ENCODE measurements at places on chromosomes 11 and 22.
A peak's percentile ranks its signal among the peaks of the same experiment; 100 is the strongest.

GRCh38 chr11:119839476-119840133, 110.6 kb upstream of the NECTIN1 start:
- no peak for DNase-seq

DNA sequence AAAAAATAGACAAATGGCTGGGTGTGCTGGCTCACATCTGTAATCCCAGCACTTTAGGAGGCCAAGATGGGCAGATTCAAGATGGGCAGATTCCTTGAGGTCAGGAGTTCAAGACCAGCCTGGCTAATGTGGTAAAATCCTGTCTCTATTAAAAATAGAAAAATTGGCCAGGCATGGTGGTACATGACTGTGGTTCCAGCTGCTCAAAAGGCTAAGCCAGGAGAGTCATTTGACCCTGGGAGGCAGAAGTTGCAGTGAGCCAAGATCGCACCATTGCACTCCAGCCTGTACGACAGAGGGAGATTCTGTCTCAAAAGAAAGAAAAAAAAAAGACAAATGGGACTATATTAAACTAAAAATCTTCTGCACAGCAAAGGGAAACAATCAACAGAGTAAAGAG, 55.4 kb downstream of the USP35 start:
- no peak for DNase-seq

DNA sequence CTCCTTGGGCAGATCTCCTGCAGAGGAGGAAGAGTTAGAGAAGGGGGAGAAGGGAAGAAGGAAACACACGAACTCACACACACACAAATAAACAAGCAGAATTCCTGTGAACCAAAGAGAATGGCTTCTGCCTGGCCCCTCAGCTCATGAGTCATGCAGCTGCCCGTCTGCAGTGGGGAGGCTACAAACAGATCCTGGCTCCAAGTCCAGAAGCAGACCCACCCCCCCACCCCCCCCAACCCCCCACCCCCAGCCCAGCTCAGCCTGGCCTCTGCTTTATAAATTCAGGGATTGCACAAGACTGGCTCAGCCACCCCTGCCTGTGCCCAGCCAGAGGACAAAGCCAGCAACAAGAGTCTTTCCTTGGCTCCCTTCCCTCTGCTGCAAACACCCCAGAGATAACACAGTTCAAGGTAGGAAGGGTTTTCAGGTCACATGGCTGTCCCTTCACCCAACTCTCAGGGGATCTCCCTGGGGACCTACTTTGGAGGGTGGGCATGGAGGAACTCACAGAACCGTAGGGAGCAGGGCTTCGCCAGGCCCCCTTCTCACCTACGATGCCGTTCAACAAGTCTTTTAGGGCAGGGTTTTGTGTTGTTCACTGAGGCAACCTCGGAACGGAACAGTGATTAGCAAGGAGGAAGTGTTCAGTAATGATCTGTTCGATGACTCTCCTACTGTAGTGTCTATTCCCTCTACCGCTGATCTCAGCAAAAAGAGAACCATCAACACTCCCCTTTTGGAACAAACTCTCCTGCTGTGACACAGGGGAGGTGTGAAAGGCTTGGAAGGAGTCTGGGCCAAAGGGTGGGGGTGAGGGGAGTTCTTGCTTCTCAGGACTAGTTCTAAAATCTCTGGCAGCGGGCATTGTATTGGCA, 35.5 kb downstream of the RPL27A start:
- DNase-seq, result peak; percentile 4

- no peak for DNase-seq
Observed at GRCh38 chr22:48851933-48852549, 975.6 kb downstream of the BRD1 start.

- DNase-seq, result no peak
Observed at GRCh38 chr11:18324381-18324780, 2.0 kb downstream of the GTF2H1 start.

- no peak for DNase-seq
Observed at GRCh38 chr11:66958232-66958955, at the start of gene PC. PC (minus strand) TSS chr11:66958383; CDS start chr11:66872159, 86,224 bp downstream.

- peak; percentile 72 for DNase-seq
Observed at GRCh38 chr11:61293867-61294716, 1.0 kb downstream of the VWCE start.

- no peak for DNase-seq
Observed at GRCh38 chr11:34558673-34559072, 45.1 kb upstream of the ELF5 start.

DNA sequence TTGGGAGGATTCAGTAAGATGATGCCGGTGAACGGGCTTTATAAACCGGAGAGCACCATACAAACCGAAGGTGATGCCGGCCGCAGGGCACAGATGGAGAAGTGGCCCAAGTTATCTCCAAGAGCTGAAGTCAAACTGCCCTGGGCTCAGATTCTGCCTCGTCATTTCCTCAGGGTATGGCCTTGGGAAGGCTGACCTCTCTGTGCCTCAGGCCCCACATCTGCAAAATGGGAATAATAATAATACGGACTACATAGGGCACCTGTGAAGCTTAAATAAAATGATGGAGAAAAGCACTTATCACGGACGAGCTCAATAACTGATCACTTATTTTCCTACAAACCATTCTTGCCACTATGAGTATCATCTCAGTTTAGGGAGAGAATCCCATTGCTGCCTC, 29.9 kb downstream of the DSCAML1 start:
- no peak for DNase-seq

- no peak for DNase-seq
Observed at GRCh38 chr11:241634-242033, 4.9 kb downstream of the PSMD13 start.

DNA sequence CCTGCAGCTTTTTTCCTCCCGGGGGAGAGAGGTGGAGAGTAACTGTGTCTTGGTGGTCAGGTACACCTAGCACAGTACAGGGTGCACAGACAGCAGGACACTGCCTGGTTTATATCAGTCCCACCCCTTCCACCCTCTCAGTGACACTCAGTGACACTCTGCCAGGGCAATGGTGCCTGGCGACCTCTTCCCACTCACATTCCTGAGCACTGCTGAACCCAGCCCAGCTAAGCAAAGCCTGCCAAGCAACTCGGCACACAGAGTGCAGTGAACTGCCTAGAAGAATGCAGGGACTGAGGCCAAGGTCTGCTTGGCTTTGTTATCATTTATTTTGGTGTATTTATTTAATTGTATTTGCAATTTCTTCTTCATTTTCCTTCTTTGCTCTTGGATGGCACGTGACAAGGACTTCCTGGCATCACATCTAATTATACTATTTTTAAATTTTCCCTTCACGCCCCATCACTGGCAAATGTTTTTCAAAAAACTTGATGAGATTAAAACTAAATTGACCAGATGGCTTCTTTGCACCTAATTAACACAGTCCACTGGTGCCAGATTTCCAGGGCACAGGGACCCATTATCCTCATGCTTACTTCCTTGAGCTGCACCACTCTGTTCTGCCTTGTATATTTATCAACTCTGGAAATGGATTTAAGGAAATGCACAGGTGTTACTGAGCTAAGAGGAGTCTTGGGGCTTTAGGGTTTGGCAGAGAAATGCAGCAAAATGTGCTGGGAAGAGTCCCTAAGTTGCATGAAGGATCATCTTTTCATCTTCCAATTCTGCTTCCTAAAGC, 205.6 kb downstream of the ADAMTS15 start:
- DNase-seq, result no peak

DNA sequence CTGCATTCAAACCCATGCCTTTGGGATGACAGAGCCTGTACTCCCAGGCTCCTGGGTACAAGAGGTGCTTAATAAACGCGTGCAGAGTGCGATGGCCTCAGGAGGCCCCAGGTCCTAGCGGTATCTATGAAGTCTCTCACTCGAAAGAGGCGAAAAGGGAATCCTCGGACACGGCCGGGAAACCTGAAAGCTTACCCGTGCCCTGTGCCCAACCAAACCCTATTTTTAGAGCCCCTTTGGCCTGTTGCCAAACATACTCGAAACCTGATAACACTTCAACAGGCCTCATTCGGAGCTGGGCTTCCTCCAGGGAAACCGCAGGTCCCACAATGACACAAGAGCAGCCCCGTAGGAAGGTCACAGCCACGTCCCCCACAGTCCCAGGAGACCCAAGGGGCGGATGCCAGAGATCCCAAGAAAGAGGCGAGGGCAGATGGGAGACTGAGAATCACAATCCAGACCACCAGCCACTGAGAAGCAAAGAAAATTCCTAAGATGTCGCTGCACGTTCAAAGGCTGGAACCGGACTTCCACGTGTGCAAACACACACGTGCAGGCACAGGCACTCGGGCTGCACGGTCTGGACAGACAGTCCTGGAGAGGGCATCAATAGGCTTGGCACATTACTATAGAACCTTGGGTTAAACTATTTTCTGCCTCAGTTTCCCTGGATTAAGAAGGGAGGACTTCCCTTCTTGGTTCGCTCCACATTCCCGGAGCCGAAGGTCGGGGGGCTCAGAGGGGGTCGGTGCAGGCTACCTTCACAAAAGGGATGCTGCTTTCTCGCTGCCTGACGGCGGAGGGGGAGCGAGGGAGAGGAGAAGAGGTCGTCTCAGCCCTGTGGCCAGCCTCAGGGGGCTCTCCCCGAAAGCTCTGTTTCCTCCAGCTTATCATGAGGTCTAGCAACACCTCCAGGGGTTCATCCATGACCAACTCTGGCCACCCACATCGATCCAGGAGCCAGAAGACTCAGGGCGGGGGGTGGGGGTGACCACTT, 8.2 kb downstream of the PDGFB start:
- peak; percentile 97 for DNase-seq

GRCh38 chr11:10305262-10305963, 540 bp downstream of the ADM start:
- peak; percentile 47 for DNase-seq

DNA sequence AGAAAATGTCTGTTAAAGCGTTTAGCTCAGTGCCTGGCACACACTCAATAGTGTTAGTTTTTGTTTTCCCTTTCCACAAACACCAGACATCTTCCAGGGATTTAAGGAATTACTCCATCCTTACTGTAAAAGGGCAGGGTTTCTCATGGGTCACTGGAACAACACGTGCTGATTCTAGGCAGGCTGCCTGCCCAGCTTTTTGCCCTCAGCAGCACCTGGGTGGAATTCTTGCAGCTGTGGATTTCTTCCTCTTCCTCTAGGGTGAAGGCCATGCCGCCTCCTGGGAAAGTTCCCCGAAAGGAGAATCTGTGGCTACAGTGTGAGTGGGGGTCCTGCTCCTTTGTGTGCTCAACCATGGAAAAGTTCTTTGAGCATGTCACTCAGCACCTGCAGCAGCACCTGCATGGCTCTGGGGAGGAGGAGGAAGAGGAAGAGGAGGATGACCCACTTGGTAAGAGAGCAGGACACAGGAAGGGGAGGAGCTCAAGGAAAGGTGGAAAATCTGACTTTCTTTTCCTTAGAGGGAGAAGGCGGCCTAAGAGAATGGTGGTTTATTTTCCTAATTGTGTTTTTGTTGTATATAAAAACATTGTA, 5.4 kb downstream of the HINFP start:
- DNase-seq, result no peak

GRCh38 chr11:68341557-68342458, 29.4 kb downstream of the LRP5 start:
- DNase-seq, result no peak

- DNase-seq, result no peak
Observed at GRCh38 chr11:112440518-112440917, 179.9 kb upstream of the PLET1 start.

- DNase-seq, result no peak
Observed at GRCh38 chr11:132604431-132604830, 927.9 kb downstream of the OPCML start.

- DNase-seq, result no peak
Observed at GRCh38 chr11:61826930-61827570, 1.1 kb upstream of the FADS2 start.

GRCh38 chr11:122100037-122100755, 15.8 kb downstream of the BLID start:
- no peak for DNase-seq

- no peak for DNase-seq
Observed at GRCh38 chr11:116481126-116481675, 291.6 kb downstream of the BUD13 start.

- DNase-seq, result no peak
Observed at GRCh38 chr11:99505831-99506230, 485.1 kb downstream of the CNTN5 start.

GRCh38 chr11:36258730-36259360, 30.4 kb downstream of the COMMD9 start:
- DNase-seq, result peak; percentile 37

GRCh38 chr22:38443628-38444521, 11.1 kb downstream of the KCNJ4 start:
- DNase-seq, result no peak

DNA sequence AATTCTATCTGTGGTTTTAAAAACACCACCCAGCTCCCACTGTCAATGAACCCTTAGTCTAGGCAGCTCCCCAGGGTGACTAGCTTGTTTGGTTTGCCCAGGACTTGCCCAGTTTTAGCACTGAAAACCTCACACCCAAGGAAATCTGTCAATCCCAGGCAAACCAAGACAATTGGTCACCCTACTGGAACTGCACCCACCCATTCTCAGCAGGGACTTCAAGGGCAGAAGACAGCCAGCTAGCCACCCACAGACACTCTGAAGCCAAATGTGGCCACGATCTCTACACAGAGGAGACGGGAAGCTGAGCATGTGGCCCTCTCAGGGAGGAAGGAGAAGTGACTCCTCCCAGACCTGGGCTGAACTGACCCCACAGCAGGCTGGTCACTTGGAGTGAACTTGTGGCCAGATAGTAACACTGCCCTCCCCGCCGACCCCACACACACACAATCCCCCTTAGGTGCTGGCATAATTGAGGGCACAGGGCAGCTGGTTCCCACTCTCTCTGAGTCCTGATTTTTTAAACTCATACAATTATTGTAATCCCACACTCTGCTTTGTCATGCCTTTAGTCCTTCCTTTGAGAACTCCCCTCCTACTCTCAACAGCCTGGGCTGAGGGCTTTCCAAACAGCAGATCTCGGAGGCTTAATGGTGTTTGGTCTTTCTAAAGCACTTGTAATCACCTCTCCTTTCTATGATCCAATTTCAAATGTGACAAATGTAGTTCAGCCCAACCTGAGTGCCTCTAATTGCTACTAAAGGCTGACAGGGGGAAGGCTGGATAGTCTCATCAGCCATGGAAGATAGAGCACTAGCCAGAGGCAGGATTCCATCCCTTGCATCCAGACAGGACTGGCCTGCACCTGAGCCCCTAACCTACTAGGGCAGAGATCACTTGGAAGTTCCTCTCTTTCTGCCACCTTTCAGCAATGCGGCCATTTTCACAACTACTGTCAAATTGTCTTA, 74.7 kb upstream of the DRD2 start:
- no peak for DNase-seq

- no peak for DNase-seq
Observed at GRCh38 chr11:106322106-106322505, 244.6 kb downstream of the AASDHPPT start.

DNA sequence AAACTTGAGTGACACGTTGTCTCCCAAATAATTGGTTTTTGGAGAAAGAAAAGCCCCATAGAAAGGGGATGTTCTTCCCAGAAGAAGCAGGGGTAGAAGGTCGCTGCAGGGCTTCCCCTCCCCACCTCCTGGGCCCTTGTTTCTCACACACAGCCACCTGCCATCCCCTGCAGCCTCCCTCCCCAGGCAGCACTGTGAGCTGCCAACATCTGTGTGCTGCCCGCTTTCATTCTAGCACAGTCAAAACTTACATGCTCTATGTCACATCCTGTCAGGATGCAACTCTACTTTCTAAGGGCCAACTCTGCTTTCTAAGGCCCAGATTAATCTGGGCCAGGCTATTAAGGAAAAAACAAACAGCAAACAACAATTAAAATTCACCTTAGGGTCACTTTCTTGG, 309.4 kb upstream of the ZC3H12C start:
- no peak for DNase-seq
